Amniotic stem cell (primary cell): ENCODE measurements at places on chromosomes 16 and 17.

DNA sequence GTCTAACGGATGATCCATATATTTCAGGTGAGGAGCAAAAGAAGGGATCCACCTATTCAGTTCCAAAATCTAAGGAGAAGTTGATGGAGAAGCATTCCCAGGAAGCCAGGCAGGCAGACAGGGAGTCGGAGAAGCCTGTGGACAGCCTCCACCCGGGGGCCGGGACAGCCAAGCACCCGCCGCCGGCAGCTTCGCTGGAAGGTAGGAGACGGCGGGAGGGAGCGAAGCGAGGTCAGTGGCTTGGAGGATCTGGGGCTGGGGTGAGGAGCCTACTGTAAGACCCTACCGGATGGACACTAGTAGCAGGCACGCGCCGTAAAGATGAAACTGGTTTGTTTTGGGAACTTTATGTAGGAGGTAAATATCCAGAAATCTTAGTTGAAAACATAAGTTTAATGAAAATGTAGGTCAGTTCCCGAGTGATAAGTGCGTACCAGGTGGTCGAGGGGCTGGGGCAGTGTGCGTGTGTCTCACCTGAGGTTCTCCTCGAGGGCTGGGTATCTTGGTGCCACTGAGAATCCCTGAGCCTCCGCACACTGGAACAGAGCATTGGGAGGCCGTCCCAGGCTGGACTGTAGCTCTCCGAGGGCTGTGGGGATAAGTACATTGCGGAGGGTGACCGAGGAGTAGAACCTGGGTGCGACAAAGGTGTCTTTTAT, 714 bp downstream of the SPATA33 start:
- DNase-seq: no peak

- DNase-seq: no peak
Measured at GRCh38 chr17:3534881-3535252, 22.7 kb downstream of the TRPV3 start.

GRCh38 chr17:59221159-59221847, 992 bp downstream of the GDPD1 start:
- no peak for DNase-seq

DNA sequence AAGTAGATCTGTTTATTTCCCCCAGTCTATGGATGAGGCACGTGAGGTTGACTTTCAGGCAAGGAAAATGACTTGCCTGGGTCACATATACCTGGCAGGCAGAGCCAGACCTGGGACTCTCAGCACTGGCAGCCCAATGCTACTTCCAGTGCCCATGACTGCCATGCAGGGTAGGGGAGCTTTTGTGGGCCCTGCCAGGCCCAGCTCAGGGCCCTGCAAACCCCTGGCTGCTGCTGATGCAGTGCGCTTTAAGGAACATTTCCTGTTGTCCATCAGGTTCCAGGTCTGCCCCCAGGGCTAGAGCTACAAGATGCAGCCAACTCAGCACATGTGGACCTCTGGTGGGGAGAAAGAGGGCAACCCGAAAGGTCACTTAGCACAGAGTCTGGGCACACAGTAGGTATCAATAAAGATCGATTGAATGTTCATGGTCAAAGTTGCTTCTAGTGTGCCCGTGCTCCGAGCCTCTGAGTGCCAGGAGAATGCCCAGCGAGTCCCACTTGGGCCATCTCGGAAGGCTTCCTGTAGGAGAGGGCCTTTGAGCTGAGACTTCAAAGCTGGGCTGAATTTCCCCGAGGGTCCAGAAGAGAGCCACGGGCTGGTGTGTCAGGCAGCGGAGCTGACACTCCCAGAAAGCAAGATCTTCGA, 513 bp upstream of the TBX21 start:
- no peak for DNase-seq

DNA sequence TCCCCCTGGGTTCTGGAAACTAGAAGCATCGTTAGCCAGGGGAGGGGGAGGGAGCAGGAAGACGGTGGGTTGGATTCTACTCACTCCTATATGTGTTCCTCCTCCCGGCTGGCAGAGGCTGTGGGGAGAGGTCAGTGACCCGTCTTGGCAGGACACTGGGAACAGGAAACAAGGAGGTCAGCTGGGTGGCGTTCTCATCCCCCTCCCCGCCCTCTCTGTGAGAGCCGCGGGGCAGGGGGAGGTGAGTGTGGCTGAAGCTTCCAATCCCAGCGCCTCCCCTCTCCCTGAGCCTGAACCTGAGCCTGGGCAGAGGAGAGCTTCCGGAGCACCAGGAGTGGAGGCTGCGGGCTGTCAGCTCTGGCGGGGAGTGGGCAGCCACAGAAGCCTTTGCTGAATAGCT, 12.5 kb downstream of the GPRC5C start:
- DNase-seq: no peak

GRCh38 chr16:11401161-11402050, 56.1 kb downstream of the RMI2 start:
- DNase-seq: no peak

- DNase-seq: no peak
Measured at GRCh38 chr17:32261936-32262510, 3.6 kb upstream of the RHBDL3 start.

DNA sequence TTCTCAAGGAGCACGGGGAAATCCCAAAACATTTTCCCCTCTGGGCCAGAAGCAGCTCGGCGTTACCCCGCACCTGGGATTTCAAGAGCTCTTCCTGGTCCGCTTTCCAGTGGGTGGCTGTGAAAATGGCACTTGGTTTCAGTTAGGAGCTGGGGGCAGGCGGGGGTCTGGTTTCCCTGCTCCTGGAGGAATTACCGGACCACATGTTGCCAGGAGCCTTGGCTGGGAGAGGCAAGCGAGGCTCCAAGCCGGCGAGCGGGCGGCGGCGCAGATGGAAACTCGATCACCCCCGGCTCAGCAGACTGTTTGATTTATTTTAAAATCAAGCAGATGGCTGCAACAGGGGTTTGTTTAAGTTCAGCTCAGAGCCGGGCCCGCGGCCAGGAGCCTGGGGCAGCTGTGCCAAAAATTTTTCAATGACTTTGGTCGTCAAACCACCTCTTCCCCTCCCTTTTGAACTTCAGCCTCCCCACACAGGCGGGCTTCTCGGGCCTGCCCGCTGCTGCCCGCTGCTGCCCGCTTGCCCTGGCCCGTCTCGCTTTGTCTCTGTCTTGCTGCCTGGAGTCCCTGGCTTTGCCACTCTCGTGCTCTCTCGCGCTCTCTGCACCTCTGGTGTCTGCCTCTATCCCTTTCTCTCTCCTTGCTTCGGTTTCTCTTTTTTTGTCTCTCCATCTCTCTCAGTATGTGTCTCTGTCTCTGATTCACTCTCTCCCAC, 108.0 kb upstream of the CIBAR2 start:
- peak; percentile 61 for DNase-seq

DNA sequence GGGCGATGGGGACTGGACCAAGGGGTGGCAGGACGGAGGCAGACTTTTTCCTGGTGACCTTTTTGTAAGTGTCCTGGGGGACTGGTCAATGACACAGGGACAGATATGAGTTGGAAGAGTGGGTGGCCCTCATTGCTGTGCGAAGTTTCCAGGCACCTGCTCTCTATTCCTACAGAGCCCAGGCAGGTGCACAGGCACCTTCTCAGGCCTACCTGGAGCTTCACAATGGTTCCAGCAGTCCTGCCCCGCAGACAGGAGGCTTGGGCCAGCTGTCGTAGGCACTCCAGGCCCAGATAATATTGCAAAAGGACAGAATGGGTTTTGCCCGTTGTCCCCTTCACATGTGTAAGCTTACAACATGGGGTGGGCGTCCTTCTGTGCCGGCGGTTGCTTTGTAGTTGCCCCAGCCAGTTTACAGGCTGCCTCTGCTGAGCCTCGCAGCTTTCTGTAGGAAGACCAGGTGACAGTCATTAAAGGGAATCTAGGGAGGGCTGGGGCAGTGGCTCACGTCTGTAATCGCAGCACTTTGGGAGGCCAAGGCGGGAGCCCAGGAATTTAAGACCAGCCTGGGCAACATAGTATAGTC, 84.3 kb downstream of the ARHGAP23 start:
- DNase-seq: no peak

- DNase-seq: no peak
Measured at GRCh38 chr16:70430667-70431536, 8.0 kb downstream of the ST3GAL2 start.
